ENCODE measurements at places on chromosomes 3 and 15.

GRCh38 chr3:56200251-56200650, 268.0 kb downstream of the ERC2 start:
- DNase-seq, result no peak

DNA sequence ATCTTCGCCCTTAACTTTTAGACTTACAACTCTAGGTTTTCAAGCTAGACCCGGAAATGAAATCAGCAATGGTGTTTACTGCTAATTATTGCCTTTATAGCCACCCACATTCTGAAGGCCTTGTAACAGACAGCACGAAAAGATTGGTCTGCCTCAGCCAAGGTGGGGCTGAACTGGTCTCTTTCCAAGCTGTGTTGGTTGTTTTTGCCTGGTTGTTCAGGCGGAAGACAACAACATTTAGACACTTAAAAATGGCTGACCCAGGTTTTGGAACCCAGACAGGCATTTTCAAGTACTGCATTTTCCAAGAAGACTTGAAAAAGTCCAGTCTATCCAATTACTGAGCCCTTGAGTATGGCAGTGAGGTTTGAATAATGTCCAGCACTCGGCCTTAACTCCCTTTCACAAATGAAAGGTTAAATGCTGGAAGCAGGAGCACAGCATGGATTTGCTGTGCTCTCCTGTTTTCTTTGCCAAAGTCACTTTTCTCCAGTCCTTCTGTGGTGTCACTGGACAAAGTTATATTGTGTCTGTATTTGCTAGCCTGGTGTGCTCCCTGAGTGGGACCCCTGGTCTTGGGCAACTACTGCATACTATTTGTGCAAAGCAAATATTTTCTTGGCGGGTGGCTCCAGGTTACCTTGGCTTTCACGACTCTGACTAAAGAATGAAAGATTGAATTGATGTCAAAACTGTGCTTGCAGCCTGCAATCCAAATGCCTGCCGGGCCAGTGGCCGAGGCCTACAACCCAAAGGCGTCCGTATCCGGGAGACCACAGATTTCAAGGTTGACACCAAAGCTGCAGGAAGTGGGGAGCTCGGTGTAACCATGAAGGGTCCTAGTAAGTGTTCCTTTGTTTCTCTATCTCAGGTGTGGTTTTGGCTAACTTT, 93.5 kb downstream of the FLNB start:
- DNase-seq, result no peak

DNA sequence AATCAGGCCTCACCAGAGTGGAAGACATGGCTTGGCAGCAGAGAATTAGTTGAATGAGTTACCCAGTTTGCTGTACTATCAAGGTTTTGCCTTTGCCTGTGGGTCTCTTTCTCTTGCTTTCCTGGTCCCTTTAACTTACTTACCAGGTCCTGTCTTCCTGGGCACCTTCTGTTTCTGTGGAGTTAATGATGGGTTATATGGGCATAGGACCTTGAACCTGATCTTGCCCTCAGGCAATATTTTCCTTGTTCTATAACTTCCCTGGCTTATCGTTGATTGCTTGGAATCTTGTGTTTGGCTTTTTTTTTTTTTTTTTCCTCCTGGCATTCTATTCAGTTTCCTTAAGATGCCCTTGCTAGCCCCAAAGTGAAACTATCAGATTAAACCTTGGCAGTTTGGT, 106.8 kb downstream of the HHLA2 start:
- DNase-seq, result no peak

DNA sequence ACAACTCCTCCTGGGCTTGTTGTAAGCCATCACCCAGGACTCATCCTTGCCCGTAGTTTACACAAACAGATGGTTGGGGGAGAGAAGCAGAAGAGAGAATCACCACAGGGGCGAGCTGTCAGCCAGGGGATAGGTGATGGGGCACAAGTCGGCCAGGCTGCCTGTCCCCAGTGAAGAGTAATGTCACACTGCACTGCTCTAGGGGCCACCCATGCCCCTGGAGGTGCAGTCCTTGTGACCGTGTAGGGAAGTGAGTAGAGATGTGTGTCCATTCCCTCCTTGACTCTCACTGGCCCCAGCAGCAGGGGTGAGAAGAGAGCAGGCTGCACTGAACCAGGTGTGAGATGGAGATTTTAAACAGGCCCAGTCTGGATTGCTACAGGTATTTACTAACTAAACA, 17.1 kb upstream of the PRSS50 start:
- DNase-seq, result no peak

GRCh38 chr3:172209333-172210321, 170.2 kb downstream of the FNDC3B start:
- DNase-seq, result peak; percentile 62

GRCh38 chr3:110783541-110783940, 288.1 kb upstream of the NECTIN3 start:
- DNase-seq, result no peak

DNA sequence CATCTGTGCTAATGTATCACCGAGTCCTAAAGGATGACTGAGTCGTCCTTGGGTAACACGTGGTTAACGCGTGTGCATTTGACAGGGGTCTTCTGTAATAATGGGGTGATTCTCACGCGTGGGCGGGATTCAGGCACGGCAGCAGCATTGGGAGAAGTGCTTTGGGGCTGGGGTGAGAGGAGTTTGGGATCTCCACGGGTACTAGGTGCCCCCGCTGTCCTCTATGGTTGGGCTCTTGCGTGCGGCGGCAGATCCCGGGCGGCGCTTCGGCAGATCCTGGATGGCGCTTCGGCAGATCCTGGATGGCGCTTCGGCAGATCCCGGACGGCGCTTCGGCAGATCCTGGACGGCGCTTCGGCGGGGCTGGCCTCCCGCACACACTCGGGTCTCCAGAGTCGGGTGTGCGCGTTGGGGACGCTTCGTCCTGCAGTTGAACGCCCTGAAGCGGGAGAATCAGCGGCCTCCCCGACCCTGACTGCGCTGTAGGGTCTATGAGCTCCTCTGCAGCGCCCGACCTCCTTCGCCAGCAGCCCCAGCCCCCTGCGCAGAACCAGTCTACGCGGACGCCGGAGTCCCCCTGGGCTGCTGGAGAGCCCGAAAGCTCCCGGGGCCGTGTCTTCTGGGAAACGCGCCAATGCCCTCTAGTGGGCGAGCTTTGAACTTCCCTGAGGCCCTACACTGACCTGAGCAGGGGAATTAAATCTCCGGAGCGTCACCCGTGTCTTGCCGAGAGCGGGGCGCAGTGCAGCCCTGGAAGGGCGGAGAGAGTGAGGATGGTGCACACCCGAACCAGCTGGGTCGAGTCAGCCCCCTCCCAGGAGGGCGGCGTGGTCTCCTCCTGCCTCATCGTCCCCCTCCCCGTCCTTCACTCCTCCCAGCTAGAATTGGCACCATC, 48.1 kb upstream of the EPHB3 start:
- peak; percentile 63 for DNase-seq

GRCh38 chr15:85642693-85643066, 152.0 kb downstream of the KLHL25 start:
- DNase-seq, result no peak

DNA sequence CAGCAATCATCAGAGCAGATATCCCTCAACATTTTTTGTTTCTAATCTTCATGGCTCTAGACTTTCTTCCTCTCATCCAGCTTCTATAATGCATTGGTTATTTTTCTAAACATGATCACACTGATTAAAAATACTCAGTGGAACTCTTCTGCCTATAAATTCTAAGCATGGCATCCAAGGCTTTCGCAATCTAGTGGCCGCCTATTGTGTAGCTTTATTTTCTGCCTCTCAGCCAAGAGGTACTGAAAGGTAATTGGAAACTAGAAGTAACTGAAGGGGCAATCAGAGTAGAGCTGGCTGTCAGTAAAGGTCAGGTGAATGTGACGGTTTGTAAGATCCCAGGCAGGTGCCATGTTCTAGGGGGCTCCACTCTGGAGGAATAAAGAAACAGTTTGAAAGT, 33.4 kb downstream of the OXSM start:
- DNase-seq, result no peak

GRCh38 chr3:160183345-160184076, 41.7 kb upstream of the C3orf80 start:
- peak; percentile 12 for DNase-seq

DNA sequence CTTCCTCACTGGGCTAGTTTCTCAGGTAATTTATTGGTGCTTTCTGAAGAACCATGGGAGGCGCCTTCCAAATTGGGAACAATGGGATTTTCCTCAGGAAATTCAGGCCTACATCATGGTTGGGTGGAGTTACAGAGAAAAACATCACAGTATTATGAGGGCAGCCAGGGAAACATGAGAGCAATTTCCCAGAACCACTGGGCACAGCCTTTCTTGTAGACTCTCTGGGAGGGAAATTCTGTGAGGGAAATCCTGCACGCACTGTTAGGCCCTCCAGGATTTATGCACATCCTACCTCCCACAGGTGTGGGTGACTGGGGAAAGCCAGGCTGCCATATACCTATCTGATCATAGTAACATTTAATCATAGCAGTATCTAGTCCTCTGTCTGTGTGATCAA, 13.2 kb downstream of the POPDC2 start:
- no peak for DNase-seq

GRCh38 chr15:63474810-63475316, 29.5 kb upstream of the USP3 start:
- DNase-seq, result peak; percentile 28

DNA sequence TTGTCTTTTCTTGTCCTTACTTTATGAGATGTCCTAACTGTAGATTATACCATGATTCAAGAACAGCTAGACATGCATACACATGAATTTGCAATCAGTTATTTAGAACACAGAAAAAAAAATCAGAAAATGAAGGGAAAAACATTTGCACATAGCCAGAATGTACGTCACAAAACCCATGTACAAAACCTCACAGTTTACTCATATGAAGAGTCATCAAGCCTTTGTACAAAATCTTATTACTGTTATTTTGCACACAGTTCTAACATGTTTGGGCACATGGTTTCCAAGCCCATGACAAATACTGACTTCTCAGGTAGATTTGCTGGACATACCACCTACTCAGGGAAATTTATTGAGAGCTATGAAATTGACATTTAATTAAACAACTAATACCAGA, 48.2 kb downstream of the MAP3K13 start:
- peak; percentile 91 for DNase-seq

- peak; percentile 89 for DNase-seq
Measured at GRCh38 chr3:107699682-107700081, 176.9 kb downstream of the BBX start.

GRCh38 chr15:81766829-81767475, 278.9 kb downstream of the MEX3B start:
- no peak for DNase-seq

GRCh38 chr3:40623567-40623966, 98.8 kb downstream of the ZNF621 start:
- DNase-seq, result peak; percentile 97

- DNase-seq, result peak; percentile 44
Measured at GRCh38 chr15:98823012-98823458, 174.7 kb downstream of the IGF1R start.

DNA sequence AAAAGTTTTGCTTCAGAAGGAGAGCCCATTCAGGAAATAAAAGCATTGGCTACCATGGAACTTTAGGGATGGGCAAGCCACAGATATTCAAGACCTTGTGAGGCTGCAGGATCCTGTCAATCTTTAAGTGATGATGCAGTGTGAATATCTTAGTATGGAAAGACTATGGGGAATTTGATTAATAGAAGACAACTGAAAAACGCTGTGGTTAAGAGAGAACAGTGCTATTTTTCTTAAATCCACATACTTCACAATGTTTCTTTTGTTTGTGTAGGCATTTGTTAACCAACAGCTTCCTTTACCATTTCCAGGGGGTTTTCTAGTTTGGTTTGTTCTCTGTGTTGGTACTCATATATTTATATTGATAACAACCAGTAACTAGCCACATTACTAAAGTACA, 90.3 kb downstream of the TMEM212 start:
- no peak for DNase-seq

GRCh38 chr3:16550676-16551341, 37.3 kb upstream of the RFTN1 start:
- peak; percentile 88 for DNase-seq

DNA sequence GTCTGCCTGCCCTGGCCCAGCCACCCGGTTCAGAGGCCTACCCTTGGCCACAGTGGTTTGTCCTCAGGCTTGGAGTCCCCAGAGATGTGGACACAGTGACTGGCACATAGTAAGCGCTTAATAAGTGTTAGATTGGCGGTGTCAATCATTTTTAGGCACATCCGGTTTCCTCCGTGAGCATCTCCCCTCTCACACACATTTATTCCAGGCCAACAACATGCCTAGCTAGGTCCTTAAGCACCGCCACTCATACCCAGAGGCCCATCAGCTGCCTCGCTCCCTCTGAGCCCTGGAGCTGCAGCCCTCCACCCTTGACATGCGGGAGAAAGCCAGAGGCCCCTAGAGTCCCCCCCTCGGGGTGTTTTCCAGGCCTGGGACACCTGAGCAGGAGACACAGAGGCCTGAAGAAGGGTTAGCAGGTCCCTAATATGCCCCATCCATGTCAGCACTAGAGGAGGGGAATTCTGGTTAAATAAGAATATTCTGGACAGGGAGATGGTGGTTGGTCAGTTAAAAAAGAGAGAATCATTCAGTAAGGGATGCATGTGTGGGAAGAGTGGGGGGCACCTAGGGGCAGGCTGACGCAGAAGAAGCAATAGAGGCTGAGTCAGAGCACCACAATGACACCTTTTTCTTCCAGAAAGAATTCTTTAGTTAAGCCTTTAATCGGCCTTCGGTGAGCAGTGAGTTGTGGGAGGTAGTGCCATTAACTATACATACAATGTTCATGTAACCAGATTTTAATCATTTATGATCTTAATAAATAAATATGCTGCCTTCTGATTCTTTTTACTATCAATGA, 22.3 kb downstream of the NR2F2 start:
- no peak for DNase-seq

DNA sequence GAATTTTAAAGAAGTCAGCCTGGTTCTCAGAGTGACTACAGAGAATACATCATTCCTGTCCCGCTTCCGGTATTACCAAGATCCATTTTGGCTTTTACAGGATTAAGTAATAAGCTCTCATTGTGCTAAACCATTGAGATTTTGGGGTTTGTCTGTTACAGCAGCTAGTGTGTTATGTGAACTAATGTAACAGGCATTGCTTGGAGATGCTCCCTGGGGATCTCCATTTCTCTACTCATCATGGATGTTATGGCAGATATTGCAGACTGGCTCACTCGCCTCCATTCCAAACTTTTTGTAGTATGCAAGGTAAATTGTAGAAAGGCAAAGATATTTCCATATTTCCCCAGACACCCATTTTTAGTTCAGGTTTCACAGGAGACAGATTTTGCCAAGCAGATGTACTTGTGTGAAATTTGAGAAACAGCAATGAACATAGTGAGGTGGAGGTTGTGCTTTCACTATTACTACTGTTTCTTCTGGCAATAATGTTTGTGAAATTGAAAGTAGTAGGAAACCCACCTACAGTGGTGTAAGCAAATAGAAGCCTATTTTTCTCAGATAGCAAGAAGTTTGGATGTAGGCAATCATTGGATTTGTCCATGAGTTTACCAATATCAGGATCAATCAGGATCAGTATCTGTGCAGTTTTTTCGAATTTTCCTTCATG, 177.1 kb upstream of the GALNT15 start:
- no peak for DNase-seq

- DNase-seq, result peak; percentile 71
Measured at GRCh38 chr3:49998326-49998725, 58.4 kb downstream of the RBM6 start.

- DNase-seq, result no peak
Measured at GRCh38 chr3:155492841-155493240, 199.4 kb upstream of the STRIT1 start.

- DNase-seq, result no peak
Measured at GRCh38 chr3:58173669-58174398, 36.9 kb downstream of the DNASE1L3 start.

GRCh38 chr3:104429727-104430126, 937.0 kb upstream of the ALCAM start:
- no peak for DNase-seq
